HAP-1 (cell line): ENCODE measurements at places on chromosomes 2 and 18.

GRCh38 chr2:73700661-73701447 is 36.3 kb downstream of the TPRKB start:
- no peak for DNase-seq

GRCh38 chr18:34314847-34315246 is 90.1 kb upstream of the NOL4 start:
- DNase-seq: no peak

- DNase-seq: no peak
These were observed 58.1 kb upstream of the TMEM182 start for GRCh38 chr2:102703748-102704147.

GRCh38 chr18:396251-396555 is 104.3 kb downstream of the COLEC12 start:
- no peak for DNase-seq

DNA sequence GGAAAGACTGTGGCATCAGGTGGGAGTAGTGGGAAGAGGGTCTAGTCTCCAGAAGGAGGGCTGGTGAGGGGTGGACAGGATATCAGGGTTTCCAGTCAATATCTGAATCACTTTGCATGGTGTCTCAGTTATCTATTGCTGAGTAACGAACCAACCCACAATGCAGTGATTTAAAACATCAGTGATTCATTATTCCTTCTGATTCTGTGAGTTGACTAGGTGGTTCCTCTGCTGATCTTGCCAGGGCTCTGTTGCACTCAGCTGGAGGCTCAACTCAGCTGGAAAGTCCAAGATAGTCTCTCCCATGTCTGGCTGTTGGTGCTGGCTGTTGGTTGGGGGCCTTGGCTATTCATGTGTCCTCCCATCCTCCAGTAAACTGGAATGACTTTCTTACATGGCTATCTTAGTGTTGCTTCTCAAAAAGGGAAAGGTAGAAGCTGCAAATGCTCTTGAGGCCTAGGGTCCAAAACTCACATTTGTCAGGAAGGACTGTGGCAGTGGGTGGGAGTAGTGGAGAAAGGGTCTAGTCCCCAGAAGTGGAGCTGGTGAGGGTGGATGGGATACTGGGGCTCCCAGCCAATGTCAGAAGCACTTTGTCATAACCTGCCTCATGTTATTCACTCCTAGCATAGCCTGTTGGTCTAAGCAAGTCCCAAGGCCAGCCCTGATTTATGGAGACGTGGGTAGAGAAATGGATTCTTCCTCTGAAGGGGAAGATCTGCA is 13.9 kb downstream of the IL1F10 start:
- DNase-seq: no peak

DNA sequence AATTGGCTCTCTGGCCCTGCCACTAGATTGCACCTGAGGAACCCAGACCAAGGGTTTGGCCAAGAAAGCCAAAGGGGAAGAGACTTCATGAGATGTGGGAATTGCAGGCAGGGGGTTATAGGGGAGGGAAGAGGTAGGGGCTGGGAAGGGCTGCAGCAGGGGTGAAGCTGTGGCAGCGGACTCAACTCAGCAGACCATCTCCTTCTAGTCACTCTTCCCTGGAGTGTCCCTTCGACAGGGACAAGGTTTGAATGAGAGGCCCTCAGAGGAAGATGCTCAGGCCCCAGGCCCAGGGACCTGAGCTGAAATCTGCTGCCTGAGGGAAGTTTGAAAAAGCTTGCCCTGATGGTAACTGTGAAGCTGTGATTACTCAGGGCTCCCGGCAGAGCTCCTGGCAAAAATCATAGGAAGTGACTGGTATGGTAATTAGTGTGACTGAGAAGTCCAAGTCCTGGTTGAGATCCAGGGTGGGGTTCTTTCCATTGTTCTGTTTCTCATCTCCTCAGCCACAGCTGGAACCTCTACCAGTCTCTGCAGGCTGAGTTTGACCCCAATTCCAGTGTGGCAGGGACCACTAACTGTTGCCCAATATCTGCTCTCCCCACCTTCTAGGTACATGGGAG is 300.9 kb downstream of the CYP26B1 start:
- DNase-seq: no peak

DNA sequence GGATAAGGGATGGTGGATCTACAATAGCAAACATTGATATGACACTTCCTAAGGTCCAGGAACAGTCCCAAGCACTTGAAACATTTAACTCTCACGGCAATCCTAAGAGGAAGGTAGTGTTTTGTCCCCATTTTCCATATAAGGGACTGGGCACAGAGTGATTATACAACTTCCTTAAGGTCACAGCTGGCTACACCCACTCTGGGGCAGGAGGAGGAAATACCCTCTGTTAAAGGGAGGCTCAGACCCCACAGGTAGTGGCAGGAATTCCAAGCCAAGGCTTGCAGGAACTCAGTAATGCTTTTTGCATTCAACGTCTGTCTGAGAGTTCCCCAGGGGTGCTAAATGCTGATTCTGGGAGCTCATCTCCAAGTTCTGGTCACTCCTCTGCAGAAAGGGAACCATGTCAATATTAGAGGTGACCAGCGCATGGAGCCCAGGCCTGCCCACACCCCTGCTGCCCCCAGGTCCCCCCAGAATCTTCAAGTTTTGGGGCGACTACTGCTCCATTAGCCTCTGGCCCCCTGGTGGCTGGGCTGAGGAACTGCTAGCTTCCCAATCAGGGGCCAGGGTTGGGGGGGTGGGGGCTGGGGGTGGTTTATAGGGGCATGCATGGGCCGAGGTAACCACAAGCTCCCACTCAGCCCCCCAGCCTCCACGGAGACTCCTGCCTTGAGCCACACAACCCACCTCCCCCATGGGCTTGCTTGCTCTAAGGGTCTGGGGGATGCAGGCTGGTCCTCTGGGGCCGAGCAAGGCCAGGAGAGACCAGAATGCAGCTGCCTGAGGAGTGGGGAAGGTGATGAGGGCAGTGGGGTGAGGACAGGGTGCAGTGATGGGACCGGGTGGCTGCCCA is 11.1 kb downstream of the OBSL1 start:
- DNase-seq: no peak

GRCh38 chr2:227450311-227450841 is 21.6 kb upstream of the AGFG1 start:
- no peak for DNase-seq

- no peak for DNase-seq
These were observed 11.7 kb downstream of the PSTPIP2 start for GRCh38 chr18:46060359-46060841.

DNA sequence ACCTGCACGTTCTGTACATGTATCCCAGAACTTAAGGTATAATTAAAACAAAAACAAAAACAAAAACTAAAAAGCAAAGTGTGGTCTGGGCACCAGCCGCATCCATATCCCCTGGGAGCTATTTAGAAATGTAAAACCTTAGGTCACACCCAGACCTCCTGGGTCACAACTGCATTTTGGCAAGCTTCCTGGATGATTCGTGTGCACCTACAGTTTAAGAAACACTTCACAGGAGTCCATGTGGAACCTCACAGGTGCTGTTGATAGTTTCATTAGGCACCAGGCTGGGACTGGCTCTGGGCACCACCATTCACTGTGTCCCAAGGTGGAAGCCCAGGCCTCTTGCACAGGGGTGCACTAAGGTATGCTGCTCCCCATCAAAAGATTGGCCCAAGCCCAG is 103.6 kb upstream of the BOD1L2 start:
- no peak for DNase-seq

DNA sequence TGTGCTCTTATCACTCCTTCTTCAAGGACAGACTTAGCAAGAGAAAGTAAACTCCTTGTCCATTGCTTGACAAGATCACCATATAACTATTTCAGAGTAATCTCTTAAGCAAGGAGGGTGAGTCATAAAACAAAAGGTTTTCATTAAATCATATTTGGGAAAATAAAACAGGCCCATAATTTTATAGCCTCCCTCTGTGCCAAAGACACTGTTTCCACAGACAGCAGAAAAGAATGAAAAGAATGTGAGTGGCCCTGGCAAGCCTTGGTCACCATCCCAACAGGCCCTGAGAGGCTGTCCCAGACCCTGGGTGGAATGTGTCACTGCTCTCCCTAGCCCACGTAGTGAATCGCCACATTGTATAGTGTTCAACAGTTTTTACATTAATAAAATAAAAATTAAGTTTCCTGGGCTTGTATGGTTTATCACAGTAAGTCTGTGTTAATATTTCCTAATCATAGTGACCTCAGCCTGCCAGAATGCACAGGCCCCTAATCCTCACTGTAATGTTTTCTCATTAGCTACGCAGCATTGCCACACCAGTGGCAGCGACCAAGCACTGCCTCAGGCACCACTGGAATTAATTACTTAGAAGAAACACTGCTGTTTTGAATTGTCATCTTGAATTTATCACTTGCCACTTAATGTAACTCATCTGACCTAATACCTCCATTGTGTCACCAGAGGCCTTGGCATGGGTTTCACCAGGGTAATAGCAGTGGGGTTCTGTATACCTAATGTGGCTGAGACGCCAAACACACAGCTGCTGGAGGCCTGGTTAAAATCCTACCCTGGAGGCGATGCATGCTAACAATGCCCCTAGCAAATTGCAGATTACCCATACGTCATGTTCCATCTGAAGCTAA is 401.9 kb downstream of the LNPK start:
- peak; percentile 38 for DNase-seq

DNA sequence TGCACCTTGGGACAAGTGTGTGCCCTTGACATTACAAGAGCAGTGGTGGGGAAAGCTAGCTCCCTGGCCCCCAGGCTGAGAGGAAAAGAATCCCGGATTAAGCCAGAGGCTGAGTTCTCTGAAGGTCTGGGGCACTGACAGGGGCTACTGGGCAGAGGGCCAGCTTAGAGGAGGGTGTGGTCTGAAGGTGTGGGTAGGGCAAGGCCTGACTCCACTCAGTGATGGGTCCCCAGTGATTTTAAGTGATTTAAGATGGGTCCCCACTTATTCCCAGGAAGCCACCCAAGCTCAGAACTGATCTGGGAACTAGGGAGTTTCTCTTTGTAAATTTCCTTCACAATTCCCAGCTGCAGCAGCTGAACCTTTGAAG is 8.8 kb downstream of the TMEM37 start:
- no peak for DNase-seq

DNA sequence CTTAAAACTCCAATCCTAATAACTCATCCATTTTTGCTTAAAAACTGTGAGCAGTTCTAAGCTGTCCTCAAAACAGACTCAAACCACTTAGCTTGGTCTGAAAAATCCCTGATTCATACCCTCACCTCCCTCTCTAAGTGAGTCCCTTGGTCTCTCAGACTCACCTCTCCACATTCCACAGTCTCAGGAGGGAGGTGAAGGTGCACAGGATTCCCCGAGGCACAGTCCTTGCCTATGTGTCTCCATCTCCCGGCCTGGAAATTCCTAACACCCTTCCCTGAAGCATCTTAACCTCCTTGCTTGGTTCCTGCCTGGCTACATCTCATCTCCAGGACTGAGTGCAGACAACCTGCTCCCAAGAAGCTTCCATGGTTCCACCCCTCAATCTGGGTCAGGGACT is 45.0 kb downstream of the CYRIA start:
- no peak for DNase-seq

- DNase-seq: no peak
These were observed 456.9 kb upstream of the TNP1 start for GRCh38 chr2:217316743-217317142.

DNA sequence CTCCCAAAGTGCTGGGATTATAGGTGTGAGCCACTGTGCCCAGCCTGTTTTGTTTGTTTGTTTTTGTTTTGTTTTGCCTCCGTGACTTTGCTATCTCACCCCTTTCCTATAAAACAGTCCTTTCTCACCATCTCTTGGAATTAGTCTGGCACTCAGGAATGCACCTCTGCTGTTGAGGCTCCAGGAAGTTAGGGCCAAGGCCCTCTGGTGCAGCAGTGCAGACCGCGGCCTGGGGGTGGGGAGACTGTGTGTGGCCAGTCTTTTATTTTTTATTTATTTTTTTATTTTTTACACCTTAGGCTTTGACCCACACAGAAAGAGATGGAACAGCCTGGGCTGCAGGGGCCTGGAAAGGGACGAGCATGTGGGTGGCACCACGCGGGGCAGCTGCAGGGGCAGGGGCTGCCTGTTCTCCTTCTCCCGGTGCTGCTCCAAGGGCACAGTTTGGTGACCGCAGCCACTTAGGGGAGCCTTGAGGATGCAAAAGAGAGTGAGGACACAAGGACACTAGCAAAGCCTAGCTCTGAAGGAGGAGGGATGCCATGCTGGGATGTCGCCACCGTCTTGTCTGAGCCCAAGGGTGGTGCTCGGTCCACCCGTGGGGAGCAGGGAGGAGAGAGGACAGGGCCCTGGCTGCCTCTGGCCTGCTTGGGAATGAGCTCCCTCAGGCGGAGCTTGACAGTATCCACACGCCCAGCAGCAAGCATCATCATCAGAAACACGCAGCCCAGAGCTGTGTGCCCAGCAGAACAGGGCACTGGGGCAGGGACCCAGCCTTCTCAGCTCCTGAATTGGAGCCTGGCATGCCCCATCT is 19.4 kb upstream of the ALPI start:
- no peak for DNase-seq

DNA sequence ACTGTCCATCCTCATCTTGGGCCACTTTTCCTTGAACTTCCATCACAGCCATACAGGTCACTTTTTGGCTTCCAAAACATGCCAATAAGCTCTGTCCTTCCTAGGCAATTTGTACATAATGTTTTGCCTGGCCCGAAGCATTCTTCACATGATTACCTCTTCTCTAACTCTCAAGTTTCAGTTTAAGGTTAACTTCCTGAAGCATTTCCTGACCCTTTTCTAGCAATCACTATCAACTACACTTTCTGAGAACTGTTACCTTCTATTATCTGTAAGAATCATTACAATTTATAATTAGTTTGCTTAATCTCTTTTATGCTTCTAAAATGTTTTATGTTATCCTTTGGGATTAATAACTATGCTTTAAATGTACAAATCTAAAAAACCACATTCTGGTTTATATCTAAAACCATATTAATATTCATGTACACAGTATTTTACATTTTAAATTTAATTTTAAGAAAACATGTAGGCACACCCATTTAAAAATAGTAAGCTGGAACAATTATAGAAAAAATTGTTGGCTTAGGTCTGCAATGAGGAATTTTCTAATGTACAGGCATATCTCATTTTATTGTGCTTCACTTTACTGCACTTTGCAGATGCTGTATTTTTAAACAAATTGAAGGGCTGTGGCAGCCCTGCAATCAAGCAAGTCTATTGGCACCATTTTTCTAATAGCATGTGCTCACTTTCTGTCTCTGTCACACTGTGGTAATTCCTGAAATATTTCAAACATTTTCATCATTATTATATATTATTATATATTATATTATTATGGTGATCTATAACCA is 76.4 kb downstream of the C2orf74 start:
- DNase-seq: no peak

DNA sequence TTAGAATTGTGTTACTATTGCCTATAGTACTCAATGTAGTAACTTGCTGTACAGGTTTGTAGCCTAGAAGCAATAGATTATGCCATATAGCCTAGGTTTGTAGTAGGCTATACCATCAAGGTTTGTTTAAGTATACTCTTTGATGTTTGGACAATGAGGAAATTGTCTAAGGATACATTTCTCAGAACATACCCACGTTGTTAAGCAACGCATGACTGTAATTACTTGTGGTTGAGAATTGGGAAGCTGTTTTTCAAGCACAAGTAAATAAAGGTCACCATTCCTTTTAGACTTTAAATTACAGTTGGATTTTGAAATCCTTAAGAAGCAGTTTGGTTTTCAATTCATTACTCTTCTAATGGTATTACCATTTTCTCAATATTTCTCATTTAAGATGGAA is 89.8 kb upstream of the KCNH7 start:
- DNase-seq: no peak
